Uterine smooth muscle cell (primary cell): ENCODE measurements at places on chromosomes 2 and 18. TPM values are rescaled to one million over a fixed set of nuclear protein-coding genes. Genes with fewer than 3 reads are reported as not detected.

Gene BOK
- 10.6 and 13.6 TPM in 2 replicates for total RNA-seq

Gene TEKT4
- total RNA-seq, result not detected in 2 replicates

Gene RAB17
- 0.11 and 0.12 TPM in 2 replicates for total RNA-seq

Gene ATOH8
- 4.5 and 5.1 TPM in 2 replicates for total RNA-seq

Gene EFR3B
- total RNA-seq, result 0.55 and 0.87 TPM in 2 replicates

Gene KYNU
- 9.1 and 16.6 TPM in 2 replicates for total RNA-seq

Gene KCTD1
- 7.4 and 11.2 TPM in 2 replicates for total RNA-seq

Gene COL3A1
- 841 and 1,747 TPM in 2 replicates for total RNA-seq

Gene EVX2
- under 0.01 and 0.11 TPM in 2 replicates for total RNA-seq

Gene CCDC102B
- total RNA-seq, result 13.4 and 13.5 TPM in 2 replicates

Gene PROC
- total RNA-seq, result not detected in 2 replicates

Gene RNU2-63P
- total RNA-seq, result 23.4 TPM in 1 of 2 replicates, not detected in the other

Gene SETBP1
- 2.2 and 3.2 TPM in 2 replicates for total RNA-seq

Gene UGT1A4
- total RNA-seq, result not detected in 2 replicates

Gene BMP10
- not detected in 2 replicates for total RNA-seq
